Frontal cortex (tissue), 4 donors: ENCODE measurements at places on chromosomes 1 and 21. TPM values are rescaled to one million over a fixed set of nuclear protein-coding genes. Genes with fewer than 3 reads are reported as not detected.

- DNase-seq = no peak
Observed at GRCh38 chr1:238690415-238690814, 696.0 kb upstream of the CHRM3 start.

DNA sequence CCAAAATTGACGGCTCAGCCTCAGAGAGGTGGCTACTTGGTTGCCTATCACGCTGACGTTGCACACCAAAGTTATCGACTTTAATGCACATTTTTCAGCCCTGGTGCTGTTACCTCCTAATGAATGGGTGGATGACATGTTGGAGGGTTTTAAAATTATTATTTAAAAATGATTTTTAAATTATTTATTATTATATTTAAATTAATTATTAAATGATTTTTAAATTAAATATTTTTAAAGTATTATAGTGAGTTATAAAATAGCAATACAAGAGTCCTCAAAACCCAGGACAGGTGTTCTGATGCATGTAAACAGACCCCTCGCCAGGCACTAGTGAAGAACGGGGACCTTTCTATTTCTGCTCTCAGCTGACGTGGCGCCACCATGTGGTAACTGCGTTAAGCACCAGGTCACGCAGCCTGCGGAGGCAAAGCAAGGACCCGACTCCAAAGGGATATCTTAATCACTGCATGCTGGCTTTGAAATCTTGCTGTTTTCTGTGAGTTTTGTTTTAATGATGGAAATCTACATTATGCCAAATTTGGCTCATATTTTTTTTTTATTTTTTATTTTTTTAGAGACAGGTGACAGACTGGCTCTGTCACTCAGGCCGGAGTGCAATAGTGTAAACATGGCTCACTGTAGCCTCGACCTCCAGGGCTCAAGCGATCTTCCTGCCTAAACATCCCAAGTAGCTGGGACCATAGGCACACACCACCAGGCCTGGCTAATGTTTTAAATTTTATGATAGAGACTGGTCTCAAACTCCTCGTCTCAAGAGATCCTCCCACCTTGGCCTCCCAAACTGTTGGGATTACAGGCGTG, 22.6 kb downstream of the CASP9 start:
- no peak for DNase-seq

DNA sequence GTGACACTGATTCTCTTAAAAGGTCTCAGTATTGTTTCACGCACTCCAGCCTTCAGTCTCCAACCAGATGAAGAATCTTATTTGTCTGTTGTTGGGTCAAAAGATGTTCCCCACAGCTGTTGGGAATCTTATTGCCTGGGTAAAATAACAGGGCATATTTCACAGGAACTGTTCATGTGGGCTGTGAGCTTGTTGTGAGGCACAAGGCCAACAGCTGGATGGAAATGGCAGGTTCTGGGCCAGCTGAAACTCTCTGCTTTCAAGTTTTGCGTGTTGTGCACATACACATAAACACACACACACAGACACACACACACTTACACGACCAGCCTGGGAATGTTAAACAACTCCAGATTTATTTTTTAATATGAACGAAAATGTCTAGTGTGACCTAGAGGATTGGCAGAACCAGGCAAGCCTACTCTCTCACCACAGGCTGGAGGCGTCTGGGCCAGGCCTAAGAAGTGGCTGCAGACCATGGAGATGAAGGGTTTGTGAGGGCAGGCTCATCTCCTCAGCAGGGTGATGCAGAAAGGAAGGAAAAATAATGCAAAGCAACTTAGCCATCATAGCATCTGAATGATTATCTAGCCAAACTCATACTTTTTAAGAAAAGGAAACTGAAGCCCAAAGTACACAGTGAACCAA, 357.0 kb downstream of the TTLL7 start:
- no peak for DNase-seq

DNA sequence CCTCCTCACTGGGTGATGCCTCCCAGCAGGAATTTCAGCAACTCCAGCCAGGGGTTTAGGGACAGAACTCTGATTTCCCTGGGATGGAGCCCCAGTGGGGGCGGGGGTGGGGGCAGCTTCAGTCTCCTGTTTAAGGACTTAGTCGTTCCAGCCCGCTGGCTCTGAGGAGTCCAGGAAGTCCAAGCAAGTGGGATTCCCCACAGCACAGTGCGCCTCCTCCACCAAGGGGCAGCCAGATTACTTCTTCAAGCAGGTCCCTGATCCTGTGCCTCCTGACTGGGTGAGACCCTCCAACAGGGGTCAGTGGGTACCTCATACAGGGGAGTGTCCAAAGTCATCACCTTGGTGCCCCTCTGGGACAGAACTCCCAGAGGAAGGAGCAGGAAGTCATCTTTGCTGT, 1438.4 kb upstream of the B3GALT2 start:
- no peak for DNase-seq

DNA sequence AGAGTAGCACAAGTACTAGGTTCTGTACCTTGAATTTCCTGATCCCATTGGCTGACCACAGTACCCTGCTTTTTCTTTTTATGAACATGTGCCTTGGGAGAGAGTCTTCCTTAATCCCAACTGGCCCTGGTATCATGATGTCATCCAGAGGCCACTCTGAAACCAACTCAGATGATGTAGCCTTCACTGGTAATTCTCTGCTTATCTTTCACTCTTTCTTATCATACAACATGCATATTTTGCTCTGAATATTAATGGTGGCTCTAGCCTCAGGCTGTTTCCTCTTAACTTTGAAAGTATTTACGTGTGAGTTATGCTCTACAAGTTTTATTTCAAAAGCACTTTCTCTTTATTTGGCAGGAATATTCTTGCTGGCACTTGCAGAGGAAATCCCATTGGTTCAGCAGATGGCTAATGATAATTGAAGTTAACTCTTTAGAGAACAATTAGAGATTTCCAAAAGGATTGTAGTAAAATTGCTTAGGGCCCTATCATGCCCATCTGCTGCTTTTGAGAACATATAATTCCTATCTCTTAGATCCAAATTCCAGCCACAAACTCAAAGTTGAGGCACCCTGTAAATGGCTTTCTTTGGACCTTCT, 86.1 kb downstream of the PTGER3 start:
- no peak for DNase-seq

- DNase-seq = no peak
Observed at GRCh38 chr1:98035602-98036002, 114.8 kb upstream of the DPYD start.

DNA sequence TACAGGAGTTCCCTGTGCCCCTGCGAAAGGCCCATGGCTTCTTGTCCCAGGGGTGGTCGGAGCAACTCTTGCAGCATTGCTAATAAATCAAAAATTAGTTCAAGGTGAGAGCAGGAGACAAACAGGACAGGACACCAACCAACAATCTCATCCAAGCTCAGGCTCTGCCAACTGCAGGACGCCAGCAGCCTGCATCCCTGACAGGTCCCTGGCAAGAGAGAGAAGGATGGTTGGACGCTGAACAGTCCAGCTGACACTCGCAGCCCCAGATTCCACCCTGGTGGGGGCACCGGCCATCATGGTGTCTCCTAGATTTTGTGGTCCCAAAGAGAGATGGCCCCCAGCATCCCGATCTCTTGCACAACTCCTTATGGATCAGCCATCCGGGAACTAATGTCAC, 142.1 kb upstream of the VAMP3 start:
- no peak for DNase-seq

- DNase-seq = peak; percentile 48
Observed at GRCh38 chr1:34176830-34177603, at the start of gene C1orf94. TSS of gene C1orf94 (plus strand) at chr1:34176907. CDS start at chr1:34177790, 883 bp downstream.

DNA sequence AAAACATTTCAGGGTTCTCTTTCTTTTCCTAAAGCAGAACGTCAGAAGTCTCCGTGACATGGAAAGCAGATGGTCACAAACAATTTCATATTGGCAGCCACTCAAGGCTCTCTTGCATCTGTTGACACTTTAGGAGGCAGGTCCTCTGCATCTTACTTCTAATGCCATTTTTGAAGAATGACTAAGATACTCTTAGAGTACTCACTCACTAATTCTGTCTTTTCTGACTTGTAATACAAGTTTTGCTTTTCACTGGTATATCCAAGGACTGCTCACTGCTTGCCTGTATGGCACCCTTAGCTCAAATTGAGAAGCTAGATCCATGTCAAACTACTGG, 68.3 kb downstream of the PRRX1 start:
- DNase-seq = no peak

The METTL13 gene
- 23.2 TPM for total RNA-seq

GRCh38 chr21:43207043-43207315, 38.2 kb downstream of the CRYAA start:
- no peak for DNase-seq

- DNase-seq = no peak
Observed at GRCh38 chr1:31019401-31019800, 46.1 kb downstream of the PUM1 start.

GRCh38 chr1:234322979-234323378, 50.3 kb upstream of the COA6 start:
- no peak for DNase-seq

The EVI5 gene
- total RNA-seq = 56.7 TPM

DNA sequence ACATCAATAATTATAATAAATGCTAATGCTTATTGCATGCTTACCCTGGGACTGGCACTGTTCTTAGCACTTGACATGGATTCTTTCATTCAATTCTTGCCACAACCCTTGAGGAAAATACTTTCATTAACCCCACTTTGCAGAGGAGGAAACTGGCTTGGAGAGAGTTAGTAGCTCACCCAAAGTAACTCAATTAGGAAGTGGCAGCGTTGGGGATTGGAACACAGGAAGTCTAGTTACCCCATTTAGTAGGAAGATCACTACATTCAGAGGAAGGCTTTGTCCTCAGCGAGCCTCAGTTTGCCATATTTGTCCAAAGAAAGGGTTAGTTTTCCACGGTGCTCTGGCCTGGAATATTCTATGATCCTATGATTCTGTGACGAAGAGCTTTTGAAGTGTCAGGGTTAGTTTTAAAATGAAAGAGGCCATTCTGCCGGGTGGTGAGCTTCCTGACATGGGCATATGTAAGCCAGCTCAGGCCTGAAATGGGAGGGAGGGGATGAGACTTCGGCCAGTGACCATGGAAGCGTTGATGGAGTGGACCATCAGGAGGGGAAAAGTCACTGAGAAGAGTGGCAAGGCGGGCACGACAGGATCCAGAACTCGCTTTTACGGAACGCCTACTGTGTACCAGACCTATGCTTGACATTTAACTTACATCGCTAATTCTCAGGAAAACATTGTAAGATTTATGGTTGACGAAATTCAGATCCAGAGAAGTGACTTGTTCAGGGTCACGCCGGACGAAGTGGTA, 28.2 kb upstream of the EPB41 start:
- no peak for DNase-seq

The NCMAP gene
- total RNA-seq = under 0.01 TPM

DNA sequence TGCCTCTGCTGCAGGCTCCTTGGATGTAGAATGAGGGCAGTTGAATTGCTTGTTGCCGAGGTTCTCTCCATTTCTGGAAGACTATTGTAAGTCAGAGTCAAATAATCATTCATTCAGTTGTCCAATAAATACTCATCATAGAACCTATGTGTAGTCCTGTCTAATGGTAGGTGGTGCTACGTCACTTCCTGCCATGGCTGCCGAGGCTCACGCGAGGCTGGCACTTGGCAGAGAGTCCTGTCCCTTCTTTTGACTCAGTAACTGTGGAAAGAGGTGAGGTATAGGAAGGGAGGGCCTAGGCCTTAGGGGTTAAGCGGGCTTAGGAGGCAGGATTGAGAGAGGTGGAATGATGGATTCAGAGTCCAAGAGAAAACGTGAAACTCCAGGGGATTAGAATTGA, 9.7 kb downstream of the ADARB1 start:
- no peak for DNase-seq

GRCh38 chr1:42951588-42951987, 7.1 kb downstream of the SLC2A1 start:
- no peak for DNase-seq

The EXTL1 gene
- 1.2 TPM for total RNA-seq

DNA sequence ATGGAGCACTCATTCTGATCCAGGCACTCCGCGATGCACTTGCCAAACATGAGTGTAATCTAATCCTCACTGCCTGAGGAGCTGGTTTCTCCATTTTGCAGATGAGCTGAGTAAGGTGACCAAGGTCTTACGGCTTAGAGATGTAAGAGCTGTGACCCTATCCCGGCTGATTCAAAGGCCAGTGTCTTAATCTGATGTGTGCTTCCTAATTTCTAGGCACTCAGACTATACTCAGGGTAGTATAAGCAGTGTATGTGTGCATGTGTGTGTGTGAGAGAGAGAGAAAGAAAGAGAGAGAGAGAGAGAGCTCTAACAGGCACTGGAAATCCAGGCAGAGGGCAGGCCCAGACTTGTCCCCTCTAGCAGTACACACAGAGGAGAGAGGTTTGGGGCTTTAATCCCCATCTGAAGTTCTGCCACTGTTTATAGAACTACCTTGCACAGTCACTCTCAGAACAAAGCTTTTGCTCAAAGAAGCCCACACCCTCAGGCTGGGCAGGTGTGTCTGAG, 188.2 kb downstream of the ZBTB18 start:
- DNase-seq = no peak
